Right lobe of liver (tissue), 6 donors: ENCODE measurements at places on chromosomes 5 and 9.

DNA sequence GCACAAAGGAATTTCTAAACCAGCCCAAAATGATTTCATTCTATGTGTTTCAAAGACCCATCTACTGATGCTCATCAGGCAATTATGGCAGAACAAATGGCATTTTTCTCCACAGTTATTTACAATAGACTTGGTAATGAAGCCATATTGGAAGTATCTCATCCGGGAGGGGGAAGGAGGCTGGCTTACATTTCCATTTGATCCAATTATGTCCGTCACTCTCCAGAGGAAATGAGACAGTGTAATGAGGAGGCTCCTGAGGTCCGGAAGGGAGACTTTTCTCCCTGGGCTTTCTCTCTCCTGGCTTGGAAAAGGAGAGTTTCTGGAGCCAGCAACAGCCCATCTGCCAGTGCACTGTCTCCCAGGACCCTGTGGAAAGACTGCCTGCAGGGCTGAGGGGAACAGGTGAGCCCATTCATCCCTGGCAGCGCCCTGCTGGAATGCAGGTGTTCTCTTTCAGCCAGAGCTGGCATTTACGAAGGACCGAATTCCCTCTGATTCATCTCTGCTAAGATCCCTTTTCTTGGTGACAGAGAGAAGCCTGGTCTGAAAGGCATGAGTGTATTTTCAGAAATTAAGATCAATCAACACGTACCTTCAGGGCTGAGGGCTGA is 54.9 kb upstream of the SAP30L start:
- no peaks in the 10 kb centered on the region for H3K36me3 ChIP-seq
- peaks cover 8% of the 10 kb centered on the region for H3K4me1 ChIP-seq
- H3K4me3 ChIP-seq = no peak overlapping the region
- no peak for DNase-seq

GRCh38 chr9:91155746-91156376 is 205.9 kb downstream of the AUH start:
- H3K4me3 ChIP-seq = no peak overlapping the region
- no peaks in the 10 kb centered on the region for H3K4me1 ChIP-seq
- no peaks in the 10 kb centered on the region for H3K27me3 ChIP-seq
- no peaks in the 10 kb centered on the region for H3K36me3 ChIP-seq

GRCh38 chr9:2403701-2404100 is 217.9 kb upstream of the VLDLR start:
- no peaks in the 10 kb centered on the region for H3K36me3 ChIP-seq
- H3K27me3 ChIP-seq = no peaks in the 10 kb centered on the region
- H3K4me3 ChIP-seq = no peak overlapping the region

- H3K27me3 ChIP-seq = no peaks in the 10 kb centered on the region
- no peak overlapping the region for H3K4me3 ChIP-seq
- no peak for DNase-seq
These were observed 131.2 kb upstream of the LMX1B start for GRCh38 chr9:126482361-126483044.

DNA sequence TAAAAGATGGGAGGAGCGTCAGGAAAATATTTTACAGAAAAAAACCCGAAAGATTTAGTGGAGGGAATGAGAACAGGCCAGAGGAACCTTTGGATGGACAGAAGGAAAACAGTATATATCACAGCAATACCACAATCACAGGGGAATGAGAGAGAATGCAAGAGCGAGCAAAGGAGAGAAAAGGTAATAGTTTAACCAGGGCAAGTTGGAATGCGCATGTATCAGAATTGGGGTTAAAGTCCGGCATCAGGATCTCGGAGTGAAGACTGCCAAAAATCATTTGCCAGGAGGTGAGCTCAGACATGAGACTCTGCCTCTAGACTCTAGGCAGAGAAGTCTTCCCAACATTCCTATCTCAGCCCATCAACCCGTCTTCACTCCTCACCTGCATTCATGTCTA is 36.8 kb downstream of the PCDHGC5 start:
- no peak overlapping the region for H3K4me3 ChIP-seq
- peak; percentile 62 for DNase-seq

GRCh38 chr9:12628546-12628945 is 64.6 kb upstream of the TYRP1 start:
- no peaks in the 10 kb centered on the region for H3K4me1 ChIP-seq
- H3K27ac ChIP-seq = no peak overlapping the region
- H3K27me3 ChIP-seq = no peaks in the 10 kb centered on the region

DNA sequence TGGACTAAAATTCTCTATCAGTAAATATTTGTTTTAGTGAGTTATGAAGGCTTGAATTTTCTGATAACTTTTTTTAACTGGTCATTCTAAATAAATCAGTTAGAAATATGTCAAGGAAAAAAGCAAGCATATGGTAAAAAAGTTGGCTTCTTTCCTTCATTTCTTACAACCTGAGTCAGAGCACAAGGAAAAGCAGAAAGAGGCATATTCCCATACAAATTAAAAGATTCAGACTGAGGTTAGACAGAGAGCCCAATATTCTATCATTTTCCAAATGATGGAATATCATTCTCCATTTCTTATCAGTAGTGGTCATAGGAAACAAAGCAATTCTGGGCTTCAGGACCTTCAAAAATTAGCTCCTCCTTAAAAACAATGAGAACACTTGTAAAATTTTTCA is 732.1 kb downstream of the MAT2B start:
- H3K27me3 ChIP-seq = no peaks in the 10 kb centered on the region
- H3K36me3 ChIP-seq = no peaks in the 10 kb centered on the region
- H3K4me1 ChIP-seq = no peaks in the 10 kb centered on the region
- H3K27ac ChIP-seq = no peak overlapping the region

- no peak for DNase-seq
- no peaks in the 10 kb centered on the region for H3K36me3 ChIP-seq
- no peaks in the 10 kb centered on the region for H3K4me1 ChIP-seq
- no peak overlapping the region for H3K4me3 ChIP-seq
- no peak overlapping the region for H3K27ac ChIP-seq
- H3K27me3 ChIP-seq = no peaks in the 10 kb centered on the region
These were observed 247.9 kb downstream of the PRELID2 start for GRCh38 chr5:145587308-145587672.

DNA sequence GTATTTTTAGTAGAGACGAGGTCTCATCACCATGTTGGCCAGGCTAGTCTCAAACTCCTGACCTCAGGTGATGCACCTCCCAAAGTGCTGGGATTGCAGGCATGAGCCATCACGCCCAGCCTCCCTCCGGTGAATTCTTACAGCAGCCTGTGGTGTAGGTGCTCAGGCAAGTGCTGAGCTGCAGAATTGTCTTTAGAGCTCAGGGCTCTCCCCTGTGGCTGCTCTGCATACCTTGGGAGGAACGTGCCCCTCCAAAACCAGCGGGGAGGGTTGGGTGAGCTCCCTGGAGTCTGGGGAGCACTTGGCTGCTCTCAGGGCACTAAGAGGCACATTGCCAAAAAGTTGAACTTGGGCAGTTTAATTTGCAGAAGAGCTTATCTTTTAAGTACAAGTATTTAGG is 29.4 kb downstream of the SECISBP2 start:
- peaks cover 54% of the 10 kb centered on the region for H3K36me3 ChIP-seq
- no peak overlapping the region for H3K4me3 ChIP-seq
- H3K27ac ChIP-seq = no peak overlapping the region

- H3K4me1 ChIP-seq = no peaks in the 10 kb centered on the region
- no peak for DNase-seq
- H3K27me3 ChIP-seq = no peaks in the 10 kb centered on the region
- no peak overlapping the region for H3K4me3 ChIP-seq
These were observed 27.9 kb upstream of the GALNT10 start for GRCh38 chr5:154162539-154163151.

DNA sequence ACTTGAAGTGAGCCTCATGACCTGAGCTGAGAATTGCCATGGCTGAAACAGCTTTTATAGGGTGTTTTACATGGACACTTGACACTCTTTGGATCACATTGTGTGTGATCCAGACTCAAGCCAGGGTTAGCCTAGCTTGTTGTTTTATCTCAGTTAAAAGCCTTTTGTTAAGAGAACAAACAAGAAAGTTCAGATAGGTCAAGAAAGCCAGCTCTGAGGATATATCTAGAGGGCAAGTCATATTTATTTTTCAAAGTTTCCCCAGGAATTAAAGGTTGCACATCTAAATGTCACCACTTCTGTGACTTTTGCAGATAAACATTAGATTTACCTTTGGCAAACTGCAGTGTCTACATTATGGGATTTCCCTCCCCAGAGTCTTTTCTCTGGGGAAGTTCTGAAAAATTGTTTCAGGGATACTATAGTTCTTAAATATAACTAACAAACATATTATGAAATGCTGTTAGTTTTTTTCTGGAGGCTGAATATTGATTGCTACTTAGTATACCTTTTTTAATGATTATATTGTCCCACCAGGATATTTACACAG is 134.5 kb downstream of the C9orf152 start:
- no peaks in the 10 kb centered on the region for H3K36me3 ChIP-seq
- no peaks in the 10 kb centered on the region for H3K27me3 ChIP-seq
- H3K4me1 ChIP-seq = peaks cover 4% of the 10 kb centered on the region
- DNase-seq = no peak
- no peak overlapping the region for H3K4me3 ChIP-seq

DNA sequence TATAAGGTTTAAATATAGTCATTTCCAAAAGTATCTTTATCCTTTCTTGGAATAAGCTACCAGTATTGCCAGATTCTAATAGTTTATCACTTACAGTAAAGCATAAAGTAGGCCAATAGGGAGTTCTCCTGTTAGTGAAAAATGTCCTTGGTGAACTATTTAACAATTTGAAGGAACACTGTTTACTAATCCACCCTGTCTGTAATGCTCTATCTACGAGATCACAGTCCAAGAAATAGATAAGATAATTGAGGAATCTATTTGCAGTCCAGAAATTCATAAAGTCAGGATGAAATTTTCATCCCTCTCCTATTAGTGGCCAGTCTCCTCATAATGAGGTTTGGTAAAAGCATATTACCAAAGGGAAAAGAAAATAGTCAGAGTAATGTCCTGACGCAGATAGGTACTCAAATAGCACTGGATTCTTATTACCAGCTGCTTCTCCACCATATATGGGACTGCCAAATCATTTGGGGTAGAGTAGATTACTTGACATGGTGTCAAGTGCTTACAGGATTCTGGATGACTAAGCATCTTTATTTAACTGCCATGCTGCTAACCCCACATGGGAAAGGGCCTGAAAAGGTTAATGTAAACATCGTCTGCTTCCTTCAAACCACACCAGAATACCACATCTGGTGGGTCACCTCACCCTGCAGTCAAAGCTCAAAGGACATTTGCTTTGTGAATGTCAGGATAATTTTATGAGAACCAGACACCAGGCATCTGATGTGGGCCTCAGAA is 808.1 kb downstream of the EFNA5 start:
- no peaks in the 10 kb centered on the region for H3K27me3 ChIP-seq
- H3K4me3 ChIP-seq = no peak overlapping the region
- no peak overlapping the region for H3K27ac ChIP-seq

DNA sequence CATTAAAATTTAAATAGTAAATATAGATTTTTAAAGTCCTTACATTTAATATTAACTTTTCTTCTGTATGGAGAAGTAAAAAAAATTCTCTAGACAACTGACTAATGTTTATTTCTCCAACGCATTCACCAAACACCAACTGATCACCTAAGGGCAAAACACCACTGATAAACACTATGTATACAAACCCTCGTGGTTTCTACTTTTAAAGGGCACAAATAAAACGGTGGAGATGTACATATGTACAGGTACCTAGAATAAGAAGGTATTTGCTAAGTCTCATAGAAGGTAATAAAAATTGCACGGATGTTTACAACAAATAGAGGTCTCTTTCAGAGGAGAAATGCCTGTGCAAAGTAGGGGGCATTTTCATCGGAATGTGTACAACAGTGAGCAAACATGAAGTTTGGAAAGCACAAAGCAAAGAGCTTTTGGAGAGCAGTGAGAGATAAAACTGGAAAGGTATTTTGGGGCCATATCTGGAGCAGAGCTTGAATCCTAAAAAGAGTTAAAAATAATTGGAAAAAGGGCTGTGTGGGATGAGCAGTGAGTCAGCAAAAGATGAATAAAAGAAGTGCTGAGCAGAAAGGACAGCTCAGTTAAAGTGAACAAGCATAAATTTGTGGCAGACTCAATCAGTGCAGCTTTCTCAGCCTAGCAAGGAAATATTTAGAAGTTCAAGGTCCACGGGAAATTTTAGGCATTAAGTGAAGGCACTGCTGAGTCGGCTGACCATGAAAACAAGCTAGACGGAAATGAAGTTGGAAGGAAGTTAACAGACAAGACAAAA is 160.0 kb downstream of the TMEM161B start:
- H3K4me3 ChIP-seq = no peak overlapping the region
- no peaks in the 10 kb centered on the region for H3K4me1 ChIP-seq
- no peaks in the 10 kb centered on the region for H3K36me3 ChIP-seq
- no peak for DNase-seq
- no peak overlapping the region for H3K27ac ChIP-seq

DNA sequence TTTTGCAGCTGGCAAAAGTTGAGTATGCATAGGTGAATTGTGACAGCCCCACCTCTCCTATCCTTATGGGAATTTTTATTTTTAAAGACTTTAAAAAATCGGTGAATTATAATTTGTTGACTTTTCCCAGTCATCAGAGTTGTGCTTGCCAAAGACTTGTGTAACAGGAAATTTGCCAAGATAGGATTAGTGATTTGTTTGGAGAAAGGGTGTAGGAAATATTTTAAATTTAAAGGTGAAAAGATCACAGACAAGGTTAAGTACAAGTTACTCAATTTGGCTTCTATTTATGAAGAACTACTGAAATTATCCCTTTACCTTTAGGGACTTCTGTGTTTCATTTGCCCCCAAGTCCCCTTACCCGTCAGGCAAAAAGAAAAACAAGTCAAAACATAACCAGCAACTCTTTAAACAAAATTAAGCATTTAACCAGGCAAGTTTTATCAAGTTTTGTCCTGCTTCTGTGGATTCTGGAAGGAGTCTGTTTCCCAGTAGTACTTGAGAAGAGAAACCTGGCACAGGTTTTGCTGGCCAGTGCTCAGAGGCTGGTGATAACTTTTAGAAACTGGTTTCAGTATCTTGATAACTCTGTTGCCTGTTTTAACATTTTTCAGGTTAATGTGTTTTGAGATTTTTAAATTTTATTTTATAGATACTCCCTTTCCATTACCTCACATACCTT is 285.4 kb downstream of the MAST4 start:
- H3K4me3 ChIP-seq = no peak overlapping the region
- no peaks in the 10 kb centered on the region for H3K36me3 ChIP-seq
- H3K27ac ChIP-seq = peak overlapping the region; percentile 34
- H3K27me3 ChIP-seq = no peaks in the 10 kb centered on the region

DNA sequence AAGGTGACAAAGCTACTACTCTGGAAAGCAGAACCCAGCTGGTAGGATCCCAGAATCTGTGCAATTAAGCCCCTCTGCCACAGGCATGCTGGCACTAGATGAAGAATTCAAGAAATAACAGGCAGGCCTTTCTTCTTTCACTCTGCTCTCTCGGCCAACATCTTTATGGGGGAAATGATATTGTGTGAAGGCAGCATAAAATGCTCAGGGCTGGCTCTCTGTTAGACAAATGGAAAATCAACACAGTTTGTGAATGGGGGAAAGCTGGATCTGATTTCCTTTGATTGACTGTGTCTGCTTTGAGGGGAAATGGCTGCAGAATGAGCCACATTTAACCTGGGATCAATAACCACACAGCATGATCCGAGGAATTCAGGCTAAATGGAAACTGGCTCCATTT is 29.1 kb upstream of the AKNA start:
- no peaks in the 10 kb centered on the region for H3K27me3 ChIP-seq
- no peak overlapping the region for H3K4me3 ChIP-seq
- H3K4me1 ChIP-seq = no peaks in the 10 kb centered on the region
- no peak for DNase-seq
- H3K36me3 ChIP-seq = no peaks in the 10 kb centered on the region
- no peak overlapping the region for H3K27ac ChIP-seq

GRCh38 chr9:133821601-133822429 is 83.7 kb upstream of the SARDH start:
- H3K36me3 ChIP-seq = no peaks in the 10 kb centered on the region
- H3K27ac ChIP-seq = no peak overlapping the region
- H3K4me1 ChIP-seq = no peaks in the 10 kb centered on the region
- H3K4me3 ChIP-seq = no peak overlapping the region
- DNase-seq = no peak
- no peaks in the 10 kb centered on the region for H3K27me3 ChIP-seq
